Lung microvascular endothelial cell (primary cell): ENCODE measurements at places on chromosomes 6 and 20. TPM values are rescaled to one million over a fixed set of nuclear protein-coding genes. Genes with fewer than 3 reads are reported as not detected.
A peak's percentile ranks its signal among the peaks of the same experiment; 100 is the strongest.

DNA sequence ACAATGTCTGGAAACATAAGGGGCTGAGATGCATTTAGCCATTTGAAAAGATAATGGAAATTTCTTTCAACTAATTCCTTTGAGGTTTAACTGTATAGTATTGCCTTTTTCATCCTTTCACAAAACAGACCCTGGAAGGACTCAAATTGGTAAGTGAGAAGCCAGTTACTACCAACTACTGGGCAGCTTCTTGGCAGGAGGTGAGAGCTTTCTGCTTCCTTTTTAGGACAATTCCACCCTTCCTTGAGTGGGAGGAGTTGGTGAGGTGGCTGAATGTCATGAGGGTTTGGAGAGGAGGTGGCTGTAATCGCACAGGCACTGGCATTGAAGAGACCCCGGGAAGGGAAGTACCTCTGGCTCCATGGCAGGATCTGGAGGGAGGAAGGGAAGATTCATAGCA, 341.1 kb downstream of the NRN1 start:
- DNase-seq = no peak

GRCh38 chr6:158771399-158772152, 47.6 kb downstream of the EZR start:
- DNase-seq = no peak

GRCh38 chr6:151191527-151191926, 48.2 kb upstream of the AKAP12 start:
- DNase-seq = no peak

- DNase-seq = peak; percentile 32
These were observed 2.1 kb upstream of the TMEM217 start for GRCh38 chr6:37260040-37260439.

Gene PDSS2
- total RNA-seq = 4.1 and 4.8 TPM in 2 replicates

Gene TSPO2
- total RNA-seq = not detected in 2 replicates

Gene SLC26A8
- not detected in 2 replicates for total RNA-seq

Gene NEDD9
- total RNA-seq = 70.2 and 177 TPM in 2 replicates

DNA sequence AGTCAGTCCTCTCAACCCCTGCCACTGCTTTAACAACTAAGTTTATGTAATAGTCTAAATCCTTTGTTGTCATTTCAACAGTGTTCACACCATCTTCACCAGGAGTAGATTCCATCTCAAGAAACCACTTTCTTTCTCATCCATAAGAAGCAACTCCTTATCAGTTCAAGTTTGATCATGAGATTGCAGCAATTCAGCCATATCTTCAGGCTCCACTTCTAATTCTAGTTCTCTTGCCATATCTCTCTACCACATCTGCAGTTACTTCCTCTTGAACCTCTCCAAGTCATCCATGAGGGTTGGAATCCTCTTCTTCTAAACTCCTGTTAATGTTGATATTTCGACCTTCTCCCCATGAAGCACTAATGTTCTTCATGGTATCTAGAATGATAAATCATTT, 57.9 kb upstream of the FOXO3 start:
- DNase-seq = no peak

DNA sequence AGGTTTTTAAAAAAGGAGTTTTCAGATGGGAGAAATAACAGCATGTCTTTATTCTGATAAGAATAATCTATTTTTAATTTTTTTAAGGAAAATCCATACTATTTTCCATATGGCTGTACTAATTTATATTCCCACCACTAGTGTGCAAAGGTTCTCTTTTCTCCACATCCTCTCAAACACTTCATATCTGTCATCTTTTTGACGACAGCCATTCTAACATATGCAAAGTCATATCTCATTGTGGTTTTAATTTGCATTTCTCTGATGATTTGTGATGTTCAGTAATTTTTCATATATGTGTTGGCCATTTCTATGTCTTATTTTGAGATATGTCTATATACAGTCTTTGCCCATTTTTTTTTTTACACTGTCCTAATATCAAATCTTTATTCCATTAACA, 280.6 kb upstream of the RUNX2 start:
- no peak for DNase-seq

Gene BCLAF1
- total RNA-seq = 58.4 and 67.3 TPM in 2 replicates

DNA sequence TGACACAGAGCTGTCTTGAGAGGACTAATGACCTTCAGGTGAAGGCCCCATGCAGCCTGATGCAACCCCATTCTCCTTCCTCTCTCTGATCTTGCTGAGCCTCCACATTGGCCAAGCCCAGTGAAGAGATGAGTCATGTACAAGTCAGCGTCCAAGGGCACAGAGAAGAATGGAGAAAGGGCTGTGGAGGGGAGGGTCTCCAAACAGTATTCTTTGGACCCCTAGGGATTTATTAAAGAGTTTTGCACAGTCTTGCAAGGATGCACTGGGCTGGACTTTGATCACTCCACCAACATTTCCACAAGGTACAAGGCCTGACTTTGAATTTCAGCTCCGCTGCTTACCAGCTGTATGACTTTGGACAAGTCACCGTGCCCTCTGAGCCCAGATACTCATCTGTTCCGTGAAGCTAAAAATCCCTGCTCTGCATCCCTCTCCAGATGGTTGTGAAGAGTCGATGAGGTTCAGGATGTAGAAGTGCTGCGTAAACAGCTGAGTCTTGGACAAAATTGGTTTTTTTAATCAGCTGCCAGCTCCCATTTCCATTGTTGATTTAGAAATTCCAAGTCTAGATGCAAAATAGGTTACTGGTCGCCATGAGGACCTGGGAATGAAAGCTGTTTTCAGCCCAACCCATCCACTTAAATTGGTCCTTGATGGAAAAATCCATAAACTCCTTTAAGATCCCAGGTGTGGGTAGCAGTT, 14.1 kb upstream of the KCNG1 start:
- DNase-seq = no peak

DNA sequence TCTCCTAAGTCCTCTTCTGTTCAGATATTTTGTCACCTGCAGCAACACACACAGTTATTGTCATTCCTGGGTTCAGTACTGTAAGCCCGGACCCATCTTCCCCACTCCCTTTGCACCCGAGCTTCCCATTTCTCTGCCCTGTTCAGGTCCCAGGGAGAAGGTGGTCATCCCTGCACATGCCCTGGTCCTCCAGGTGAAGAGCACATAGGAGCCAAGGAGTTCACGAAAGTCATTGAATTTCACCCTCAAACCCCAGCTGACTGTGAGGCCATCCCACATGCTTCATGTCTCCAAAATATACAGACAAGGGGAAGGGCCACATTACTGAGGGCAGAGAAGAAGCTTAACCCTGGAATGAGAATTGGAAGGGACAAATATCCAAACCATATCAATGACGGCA, 8.1 kb downstream of the HLA-DPA1 start:
- DNase-seq = no peak

- DNase-seq = no peak
These were observed 9.4 kb upstream of the BIRC7 start for GRCh38 chr20:63226042-63226943.

- peak; percentile 66 for DNase-seq
These were observed 89.4 kb downstream of the PDE10A start for GRCh38 chr6:165573671-165574070.

DNA sequence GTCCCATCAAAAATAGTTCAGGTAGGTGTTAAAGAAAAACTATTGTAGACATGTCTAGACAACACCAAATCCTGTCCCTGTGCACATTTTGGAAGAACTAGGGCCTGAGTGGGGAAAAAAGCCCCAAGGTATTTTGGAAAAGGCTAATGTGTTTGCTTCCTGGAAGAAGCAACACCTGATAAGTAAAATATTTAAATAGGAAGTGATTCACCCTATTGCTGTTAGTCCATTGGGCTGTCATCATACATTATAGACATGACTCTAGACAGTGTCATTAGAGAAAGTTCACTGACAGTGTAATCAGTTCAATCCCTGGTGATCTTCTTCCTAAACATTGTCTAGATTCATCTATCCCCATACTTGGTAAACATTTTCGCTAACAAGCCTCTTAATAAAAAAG, 465.3 kb downstream of the CBLN4 start:
- DNase-seq = no peak

DNA sequence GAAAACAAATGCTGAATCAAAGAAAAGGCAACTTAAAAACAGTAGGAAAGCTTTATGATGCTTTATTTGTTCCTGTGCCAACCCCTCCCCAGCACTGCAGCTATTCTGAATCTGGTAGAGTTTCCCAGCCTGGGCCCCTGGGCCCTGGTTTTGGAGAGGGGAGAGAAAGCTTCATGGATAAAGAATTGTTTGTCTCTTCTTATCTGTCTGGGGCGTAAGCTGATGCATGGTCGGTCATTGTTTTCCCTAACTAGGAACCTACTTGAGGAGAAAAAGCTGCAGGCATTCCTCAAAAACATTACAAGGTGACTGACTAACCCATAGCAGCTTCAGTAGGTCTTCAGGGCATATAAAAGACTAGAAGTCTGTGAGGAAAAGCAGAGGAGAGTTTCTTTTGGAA, 758.1 kb upstream of the EPHA7 start:
- no peak for DNase-seq

- peak; percentile 57 for DNase-seq
These were observed 34.6 kb downstream of the FBXO5 start for GRCh38 chr6:152948150-152948768.

DNA sequence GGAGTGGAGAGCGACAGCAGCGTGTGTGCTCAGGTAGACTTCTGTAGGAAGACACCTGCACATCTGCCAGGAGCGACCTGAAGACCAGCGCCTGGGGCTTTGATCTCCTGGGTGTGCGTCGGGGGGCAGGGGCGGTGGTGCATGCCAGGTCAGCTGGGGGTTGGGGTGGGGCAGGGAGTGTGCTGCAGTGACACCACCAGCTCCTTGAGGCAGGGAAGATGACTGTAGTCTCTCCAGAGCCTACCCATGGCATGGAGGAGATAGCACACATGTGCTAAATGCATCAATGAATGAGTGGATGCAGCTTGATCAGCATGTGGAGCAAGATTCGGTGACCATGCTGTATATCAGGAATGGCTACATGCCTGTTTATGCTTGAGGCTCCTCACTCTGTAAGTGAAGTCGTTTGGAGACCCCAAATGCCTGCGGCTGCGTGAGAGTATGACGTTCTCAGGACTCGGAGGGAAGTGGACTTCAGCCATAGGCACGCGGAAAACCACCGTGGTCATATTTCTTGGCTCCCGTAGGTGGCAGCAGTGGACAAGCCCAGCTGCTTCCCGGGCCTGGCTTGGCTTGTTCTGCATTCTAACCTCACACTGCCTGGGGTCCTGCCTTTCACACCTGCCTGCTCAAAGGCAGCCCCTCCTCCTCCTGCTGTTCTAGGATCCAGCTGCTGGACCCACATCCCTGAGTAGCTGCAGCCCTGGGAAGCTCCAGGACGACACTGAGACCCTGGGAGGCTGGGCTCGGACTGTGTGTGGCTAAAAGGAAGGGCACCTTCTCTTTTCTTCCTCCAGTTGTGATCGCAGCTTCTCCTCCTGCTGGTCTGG, 39.4 kb upstream of the KCNK16 start:
- peak; percentile 73 for DNase-seq

Gene TAF4
- total RNA-seq = 1.3 and 2.6 TPM in 2 replicates

- no peak for DNase-seq
These were observed 553.4 kb upstream of the EPHA7 start for GRCh38 chr6:93972791-93973190.

Gene C6orf141
- total RNA-seq = 21.6 and 61.3 TPM in 2 replicates

Gene TRMT6
- 4.4 and 6.0 TPM in 2 replicates for total RNA-seq

DNA sequence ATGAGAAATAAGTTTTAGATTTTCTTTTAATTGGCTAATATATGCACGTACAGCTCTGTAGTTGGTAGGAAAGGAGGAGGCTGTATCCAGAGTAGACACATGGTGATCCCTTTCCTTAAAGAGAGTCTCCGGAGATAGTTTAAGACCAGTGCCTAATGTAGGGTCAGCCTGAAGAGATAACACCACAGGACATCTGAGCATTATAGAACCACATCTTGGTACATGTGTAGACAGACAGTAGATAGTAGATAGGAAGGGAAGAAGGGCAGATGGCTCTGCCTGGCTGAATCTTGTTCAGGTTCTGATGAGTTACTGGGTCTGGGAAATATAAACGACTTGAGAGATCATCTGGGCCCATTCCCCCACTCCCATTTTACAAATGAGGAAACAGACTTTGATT, 18.5 kb downstream of the CHMP4B start:
- DNase-seq = no peak

Gene BPIFB2
- not detected in 2 replicates for total RNA-seq

- peak; percentile 62 for DNase-seq
These were observed 627.3 kb downstream of the UTRN start for GRCh38 chr6:144912474-144912873.

Gene CRIP3
- not detected in 2 replicates for total RNA-seq

GRCh38 chr6:70164556-70164955, 138.3 kb downstream of the COL9A1 start:
- no peak for DNase-seq

DNA sequence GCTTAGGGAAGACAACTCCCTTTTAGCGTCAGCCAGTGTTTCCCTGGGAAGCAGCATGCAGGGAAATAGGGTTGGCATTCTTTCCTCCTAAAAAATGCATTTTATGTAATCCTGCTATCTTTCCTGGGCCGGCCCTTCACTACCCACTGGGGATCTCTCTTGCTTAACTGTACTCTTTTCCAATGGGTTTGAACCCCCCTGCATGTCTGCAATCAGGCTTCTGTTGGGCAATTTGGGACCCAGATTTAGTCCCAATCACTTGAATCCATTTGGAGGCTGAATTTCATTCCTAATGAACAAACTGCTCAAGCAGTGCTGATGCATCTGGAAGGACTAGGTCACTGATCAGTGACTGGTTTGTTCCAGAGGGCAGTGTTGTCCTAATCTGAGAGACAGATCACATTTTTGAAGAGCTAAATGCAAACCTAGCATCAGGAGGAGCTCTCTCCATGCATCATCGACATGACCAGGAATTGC, 152.0 kb downstream of the TSHZ2 start:
- DNase-seq = no peak

DNA sequence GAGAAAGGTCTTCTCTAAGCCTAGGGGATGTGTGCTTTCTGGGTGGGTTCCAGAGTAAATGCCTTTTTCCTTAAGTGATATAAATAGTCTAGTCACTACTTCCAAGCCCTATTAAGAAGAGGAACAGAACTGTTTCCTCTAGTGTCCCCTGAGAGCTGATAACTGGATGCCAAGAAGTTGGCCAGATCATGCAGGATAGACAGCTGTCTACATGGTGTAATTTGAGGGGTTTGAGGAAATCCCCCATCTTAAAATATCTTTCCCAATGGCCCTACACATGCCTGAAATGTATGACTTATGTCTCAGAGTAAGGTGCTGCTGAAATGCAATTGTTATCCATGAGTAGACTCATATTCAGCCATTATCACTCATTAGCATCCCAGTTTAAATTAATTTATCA, 20.2 kb upstream of the PIM1 start:
- no peak for DNase-seq

DNA sequence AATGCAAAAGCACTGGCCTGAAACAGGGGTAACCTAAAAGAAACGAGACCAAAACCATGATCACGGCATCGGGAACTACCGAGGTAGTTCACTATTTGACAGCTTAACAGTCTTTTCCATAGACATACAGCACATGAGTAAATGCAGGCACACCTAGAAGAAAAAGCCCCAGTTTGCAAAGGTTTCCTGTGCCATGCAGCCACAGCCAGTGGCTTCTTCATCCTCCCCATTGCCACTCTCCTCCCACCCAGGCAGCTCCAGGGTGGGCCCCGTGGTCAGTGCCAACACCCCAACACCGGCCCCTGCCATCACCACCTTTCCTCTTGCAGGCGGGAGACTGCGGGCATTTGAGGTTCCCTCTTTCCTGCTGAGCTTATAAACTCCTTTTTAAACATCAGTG, 115.4 kb downstream of the SLC23A2 start:
- no peak for DNase-seq
